ENCODE measurements at places on chromosomes 6 and 20.

DNA sequence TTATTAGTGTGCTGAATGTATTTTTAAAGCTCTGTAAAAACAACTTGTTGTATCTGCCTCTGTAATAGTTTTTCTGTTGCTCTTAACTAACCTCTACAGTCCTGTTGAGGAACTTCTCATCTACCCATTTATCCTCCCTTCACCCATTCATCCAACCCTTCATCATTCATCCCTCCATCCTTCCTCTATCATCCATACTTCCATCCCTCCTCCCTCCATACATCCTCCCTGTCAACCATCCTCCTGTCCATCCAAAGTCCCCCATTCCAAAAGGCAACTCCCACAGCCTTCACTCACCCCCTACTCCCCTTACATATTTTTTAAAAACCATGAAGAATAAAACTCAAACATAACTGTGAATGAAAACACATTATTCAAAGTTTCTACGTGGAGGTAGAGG, 40.7 kb upstream of the SPDEF start:
- DNase-seq: no peak

DNA sequence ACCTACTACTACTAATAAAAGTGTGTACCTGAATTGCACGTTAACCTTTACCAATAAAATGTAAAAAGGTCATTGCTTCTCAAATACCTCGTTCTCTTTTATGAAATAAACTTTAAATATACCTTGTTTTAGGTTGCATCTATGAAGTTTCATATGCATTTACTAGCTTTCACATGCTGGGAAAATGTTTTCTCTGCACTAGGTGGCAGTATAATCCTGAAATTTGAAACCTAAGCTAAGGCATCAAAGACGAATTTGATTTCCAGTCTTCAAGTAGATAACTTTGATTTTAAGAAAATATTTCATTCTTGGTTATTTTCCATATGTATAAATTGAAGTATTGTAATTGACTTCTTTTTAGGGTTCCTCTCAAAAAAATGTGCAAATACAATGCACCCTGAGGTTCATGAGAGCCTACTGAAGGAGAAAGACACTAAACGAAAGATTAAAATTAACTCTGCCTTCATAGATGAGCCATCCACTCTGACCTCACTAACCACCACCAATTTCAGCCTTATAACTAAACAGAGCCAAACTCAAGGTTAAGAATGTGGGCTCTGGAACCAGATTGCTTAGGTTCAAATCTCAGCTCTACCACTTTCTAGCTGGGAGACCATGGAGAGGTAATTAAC, 7.3 kb upstream of the COL9A1 start:
- DNase-seq: peak; percentile 77

GRCh38 chr6:158460602-158461169, 99.2 kb upstream of the TMEM181 start:
- peak; percentile 21 for DNase-seq

DNA sequence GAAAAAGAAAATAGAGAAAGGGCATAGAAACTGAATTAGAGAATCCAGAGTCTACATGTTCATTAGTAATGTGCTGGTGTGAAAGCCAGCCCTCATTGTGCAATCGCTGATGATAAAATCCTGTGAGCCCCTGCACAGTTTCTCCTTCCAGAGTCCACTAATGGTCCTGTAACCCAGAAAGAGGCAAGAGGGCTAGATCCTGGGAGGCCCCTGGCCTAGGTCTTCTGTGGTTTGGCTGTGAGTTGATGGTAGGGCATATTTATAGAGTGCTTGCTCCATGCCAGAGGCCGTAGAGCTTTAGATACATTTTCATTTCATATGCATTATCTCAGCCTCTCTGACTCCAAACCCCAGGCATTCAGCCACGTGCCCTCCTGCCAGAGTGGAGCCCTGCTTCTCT, 94.9 kb upstream of the MTHFD1L start:
- no peak for DNase-seq

DNA sequence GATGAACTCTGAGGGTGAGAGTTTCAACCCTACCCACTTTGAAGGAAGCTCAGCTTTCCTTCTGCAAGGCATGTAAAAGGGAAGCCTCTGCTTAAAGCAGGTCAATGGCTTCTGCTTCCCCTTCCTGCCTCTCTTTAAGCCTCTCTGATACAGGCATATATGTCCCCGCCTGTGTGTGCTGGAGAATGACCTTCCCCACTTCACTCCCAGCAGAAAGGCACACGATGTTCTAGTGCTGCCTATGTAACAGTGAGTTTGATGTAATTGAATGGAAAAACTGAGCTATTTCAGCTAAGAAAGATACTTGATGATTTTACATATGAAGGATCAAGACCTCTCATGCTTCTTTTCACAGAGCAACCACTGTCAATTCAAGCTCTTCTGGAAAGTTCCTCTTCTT, 632.2 kb downstream of the HACE1 start:
- no peak for DNase-seq

- DNase-seq: peak; percentile 60
Observed at GRCh38 chr6:19024737-19025136, 637.6 kb downstream of the RNF144B start.

GRCh38 chr6:160363016-160363996, 15.1 kb downstream of the SLC22A3 start:
- no peak for DNase-seq
